Stimulated activated CD8-positive, alpha-beta memory T cell treated with anti-CD3 and anti-CD28 coated beads, Interleukin-2, amount 100 ng/mL, for 1 hour (primary cell): ENCODE measurements at places on chromosomes 6 and 20.

DNA sequence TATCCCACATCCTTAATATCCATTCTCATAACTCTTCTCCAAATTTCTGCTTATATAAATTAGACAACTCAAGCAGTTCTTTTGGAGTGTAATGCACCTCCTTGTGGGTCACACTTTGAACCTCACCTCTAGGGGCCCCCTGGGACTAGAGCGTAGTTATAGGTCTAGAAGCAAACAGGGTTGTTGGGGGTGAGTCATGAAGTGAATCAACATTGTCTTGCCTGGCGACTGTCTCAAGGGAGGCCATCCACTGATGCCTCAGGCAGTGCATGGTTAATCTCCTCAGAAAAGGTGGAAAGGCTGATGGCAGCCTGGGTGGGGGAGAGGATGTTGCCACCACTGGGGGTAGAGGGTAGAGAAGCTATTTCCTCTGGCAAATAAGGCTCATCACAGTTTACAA lies 129.1 kb downstream of the TNFRSF21 start:
- DNase-seq = no peak

GRCh38 chr6:101818051-101818450 lies 424.5 kb downstream of the GRIK2 start:
- DNase-seq = no peak

DNA sequence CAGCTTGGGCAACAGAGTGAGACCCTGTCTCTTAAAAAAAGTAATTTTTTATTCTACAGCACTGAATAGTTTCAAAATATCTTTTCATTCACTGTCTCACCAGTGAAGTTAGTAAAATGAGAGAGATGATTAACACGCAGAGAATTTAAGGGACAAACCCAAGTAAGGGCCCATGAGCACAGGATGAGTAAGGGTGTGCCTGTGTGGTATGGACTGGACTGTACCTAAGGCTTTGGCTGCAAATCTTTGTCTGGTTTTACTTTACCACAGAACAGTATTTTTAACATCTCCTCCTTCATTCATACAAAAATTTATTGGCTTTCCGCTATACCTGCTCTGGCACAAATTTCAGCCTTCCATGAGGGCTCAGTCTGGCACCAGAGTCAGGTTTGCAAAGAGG lies 433.3 kb downstream of the UTRN start:
- DNase-seq = no peak

GRCh38 chr6:37804586-37804985 lies 14.9 kb upstream of the ZFAND3 start:
- no peak for DNase-seq

GRCh38 chr6:147406783-147407182 lies 101.7 kb upstream of the SAMD5 start:
- no peak for DNase-seq

DNA sequence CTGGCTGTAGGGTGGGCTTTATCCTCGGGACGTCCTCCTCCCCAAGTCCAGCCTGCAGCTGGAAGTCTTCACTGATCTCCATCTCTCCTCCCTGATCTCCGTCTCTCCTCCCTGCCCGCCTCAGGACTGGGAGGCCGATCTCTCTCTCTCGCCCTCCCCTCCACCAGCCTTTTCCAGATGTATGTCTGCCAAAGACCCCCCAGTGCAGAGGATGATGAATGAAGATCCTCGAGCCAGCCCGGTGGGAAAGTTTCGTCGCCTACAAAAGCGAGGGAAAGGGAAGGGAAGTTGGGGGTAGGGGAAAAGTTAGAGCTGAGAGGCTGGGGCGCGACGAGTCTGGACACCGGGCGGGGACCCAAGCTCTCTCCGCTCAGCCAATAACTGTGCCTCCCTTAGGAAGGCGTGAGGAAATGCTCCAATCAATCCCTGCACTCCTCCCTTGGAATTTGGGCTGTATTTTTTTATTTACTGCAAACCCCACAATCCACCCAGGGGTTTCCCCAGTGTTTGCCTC lies 595 bp upstream of the SRF start:
- DNase-seq = no peak

DNA sequence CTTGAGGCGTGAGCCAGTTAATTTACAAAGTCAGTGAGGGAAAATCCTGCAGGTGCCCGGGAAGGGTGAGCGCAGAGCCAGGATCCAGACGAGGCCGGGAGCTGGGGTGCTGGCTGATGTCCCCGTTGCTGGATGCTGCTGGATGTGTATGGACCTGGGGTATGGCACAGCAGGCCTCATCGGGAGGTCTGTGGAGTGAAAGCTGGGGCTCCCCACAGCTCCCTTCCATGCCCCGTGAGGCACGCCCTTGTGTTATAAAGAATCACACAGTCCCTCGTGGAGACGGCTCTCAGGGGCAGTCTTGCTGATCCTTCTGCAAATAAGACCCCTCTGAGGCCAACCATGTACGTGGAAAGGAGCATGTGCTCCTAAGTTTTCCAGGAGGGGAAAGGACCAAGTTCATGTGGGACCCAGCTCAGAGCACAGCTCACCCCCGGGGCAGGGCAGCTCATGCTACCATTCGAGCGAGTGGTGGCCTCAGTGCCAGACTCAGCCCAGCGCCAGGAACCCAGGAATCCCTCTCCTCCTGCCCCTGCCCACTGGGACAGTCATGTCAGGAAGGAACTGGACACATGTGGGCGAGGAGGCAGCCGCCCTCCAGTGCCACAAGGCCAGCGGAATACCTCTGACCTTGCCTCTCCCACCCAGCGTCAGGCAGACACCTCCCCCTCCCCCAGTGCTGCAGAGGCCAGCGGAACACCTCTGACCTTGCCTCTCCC lies 97.5 kb downstream of the CDH4 start:
- no peak for DNase-seq

DNA sequence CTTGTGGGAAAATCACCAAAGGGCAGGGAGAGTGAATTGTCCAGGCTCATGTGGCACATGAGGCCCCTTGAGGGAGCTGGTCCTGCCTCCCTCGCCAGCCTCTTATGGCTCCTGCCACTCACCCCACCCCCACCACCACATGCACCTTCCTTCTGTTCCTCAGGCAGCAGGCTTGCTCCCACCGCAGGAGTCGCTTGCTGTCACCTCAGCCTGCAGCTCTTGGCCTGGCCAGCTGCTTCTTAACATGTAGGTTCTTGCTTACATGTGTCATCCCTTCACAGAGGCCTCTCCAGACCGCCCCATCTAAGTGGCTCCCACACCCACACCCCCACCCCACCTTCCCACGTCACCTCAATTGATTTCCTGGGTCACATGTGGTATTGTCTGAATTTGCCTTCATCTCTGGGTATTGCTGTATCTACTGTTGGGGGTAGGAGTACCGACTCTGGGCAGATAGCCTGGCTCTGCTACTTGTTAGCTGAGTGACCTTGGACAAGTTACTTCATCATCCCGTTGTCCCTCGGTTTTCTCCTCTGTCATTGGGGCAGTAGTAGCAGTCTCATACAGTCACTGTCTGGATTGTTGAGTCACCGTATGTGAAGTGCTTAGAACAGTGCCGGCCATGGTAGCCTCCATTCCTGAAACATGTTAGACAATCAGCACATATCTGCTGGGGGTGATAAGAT lies 41.7 kb downstream of the SLC9A8 start:
- DNase-seq = no peak

DNA sequence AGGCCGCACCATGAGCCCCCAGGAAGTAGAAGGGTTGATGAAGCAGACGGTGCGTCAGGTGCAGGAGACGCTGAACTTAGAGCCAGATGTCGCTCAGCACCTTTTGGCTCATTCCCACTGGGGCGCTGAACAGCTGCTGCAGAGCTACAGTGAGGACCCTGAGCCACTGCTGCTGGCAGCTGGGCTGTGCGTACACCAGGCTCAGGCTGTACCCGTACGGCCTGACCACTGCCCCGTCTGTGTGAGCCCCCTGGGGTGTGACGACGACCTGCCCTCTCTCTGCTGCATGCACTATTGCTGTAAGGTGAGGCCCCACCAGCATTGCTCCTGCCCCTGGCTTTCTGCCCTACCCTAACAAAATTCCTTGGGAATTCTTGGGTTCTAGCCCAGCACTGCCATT lies 13.1 kb downstream of the DNPH1 start:
- no peak for DNase-seq

- DNase-seq = no peak
These were observed 149.4 kb downstream of the CD24 start for GRCh38 chr6:106825156-106825555.

GRCh38 chr6:15033850-15034203 lies 212.0 kb upstream of the JARID2 start:
- DNase-seq = no peak
